H9 (cell line): ENCODE measurements at places on chromosomes 12 and 14. TPM values are rescaled to one million over a fixed set of nuclear protein-coding genes. Genes with fewer than 3 reads are reported as not detected.
A peak's percentile ranks its signal among the peaks of the same experiment; 100 is the strongest.

EXOC3L4 gene
- 0.39 and 0.42 TPM in 2 replicates for total RNA-seq

NPFF gene
- not detected in 2 replicates for total RNA-seq

KRT82 gene
- not detected in 2 replicates for total RNA-seq

ABCD2 gene
- not detected in 2 replicates for total RNA-seq

SCFD1 gene
- total RNA-seq: 69.2 and 85.2 TPM in 2 replicates

PIANP gene
- 5.2 and 6.6 TPM in 2 replicates for total RNA-seq

FAIM2 gene
- total RNA-seq: 0.22 and 0.42 TPM in 2 replicates

TAS2R10 gene
- 0.22 TPM in 2 replicates for total RNA-seq

TPPP2 gene
- not detected in 2 replicates for total RNA-seq

DNA sequence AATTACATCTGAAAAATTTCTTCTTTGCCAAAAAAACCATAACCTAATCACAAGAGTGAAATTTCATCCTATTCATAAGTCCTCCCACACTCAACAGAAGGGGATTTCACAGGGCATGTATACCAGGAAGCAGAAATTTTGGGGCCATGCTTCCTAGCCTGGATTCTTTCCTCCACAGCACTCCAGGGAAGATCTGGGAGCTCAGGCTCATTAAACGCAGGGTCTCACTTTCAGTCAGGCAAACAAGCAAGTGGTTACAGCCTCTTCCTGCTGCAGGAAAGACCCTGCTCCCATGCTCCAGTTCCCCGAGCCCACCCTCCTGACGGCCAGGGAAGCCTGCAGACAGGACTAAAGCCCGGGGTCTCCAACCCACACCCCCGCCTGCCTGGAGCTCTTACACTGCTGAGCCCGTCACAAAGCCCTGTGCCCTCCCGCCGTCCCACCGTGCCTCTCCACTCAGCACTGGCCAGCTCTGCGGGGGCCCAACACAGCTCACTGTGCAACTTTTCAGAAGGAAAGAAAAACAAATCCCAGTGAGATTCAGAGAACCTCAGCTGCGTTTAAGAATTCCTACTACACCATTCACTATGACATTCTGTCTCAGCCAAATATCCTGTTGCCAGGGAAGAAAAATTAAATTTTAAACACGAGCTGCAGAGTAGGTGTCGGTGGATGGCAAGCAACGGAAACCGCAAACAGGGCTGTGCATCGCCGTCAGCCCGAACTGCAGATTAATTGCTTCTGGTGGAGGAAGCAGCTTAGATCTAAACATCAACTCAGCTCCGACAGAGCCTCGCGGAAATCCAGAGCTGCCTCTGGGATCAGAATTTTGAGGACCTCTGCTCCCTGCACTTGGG is 106.7 kb upstream of the SFSWAP start:
- no peak overlapping the region for H3K4me3 ChIP-seq
- no peak for DNase-seq
- H3K27ac ChIP-seq: no peak overlapping the region
- no peaks in the 10 kb centered on the region; the same call in 1 of the 2 replicates for H3K4me1 ChIP-seq
- peaks cover 2% of the 10 kb centered on the region; the same call in 1 of the 3 replicates for H3K36me3 ChIP-seq

GRCh38 chr12:77772676-77773298 is 57.9 kb upstream of the NAV3 start:
- H3K4me3 ChIP-seq: no peak overlapping the region
- no peaks in the 10 kb centered on the region for H3K27me3 ChIP-seq
- H3K4me1 ChIP-seq: no peaks in the 10 kb centered on the region
- no peaks in the 10 kb centered on the region for H3K36me3 ChIP-seq

DNA sequence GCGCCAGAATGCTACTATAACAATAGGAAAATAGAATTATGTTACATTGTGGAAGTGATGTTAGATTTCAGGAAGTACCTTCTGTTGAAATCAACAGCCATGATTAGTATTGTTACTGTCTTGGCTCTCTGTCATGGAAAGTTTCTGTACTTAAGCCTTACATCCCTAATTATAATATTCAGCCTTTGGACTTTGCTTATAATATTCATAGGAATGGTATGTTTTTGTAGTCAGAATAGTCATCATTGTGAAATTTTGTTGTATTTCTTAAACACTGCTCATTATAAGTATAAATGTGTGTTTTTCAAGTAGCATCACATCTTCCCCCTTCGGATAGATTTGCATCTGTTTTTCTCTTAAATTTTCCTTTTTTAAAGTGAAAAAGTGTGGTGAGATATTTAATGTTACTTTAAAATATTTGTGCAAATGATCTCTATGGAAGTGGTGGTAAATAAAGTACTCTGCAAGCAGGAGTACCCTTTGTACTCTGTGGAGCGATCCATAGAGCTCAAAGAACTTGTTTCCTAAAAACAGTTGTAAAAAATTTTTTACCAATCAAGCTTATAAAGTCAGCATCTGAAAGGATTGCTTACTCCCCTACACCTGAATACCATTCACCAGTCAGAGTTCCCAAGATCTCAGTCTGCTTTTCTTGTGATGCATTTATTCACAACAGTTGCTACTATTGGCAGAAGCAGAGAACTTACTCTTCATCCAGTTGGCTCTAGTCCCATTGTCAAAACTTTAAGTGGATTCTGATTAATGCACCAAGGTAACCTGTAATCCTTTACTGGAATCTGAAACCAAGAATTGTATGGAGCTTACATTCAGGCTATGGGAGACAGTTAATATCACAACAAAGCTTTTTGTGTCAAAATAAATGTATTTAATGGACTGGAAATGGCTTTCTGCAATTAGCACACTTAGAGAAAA is 87.8 kb downstream of the RIC8B start:
- H3K4me3 ChIP-seq: no peak overlapping the region
- H3K36me3 ChIP-seq: peaks cover 5% of the 10 kb centered on the region; the same call in 2 of the 3 replicates
- DNase-seq: no peak
- H3K27ac ChIP-seq: no peak overlapping the region
- H3K4me1 ChIP-seq: 0 out of 2 replicates have a peak, but pooled peaks cover 3% of the 10 kb centered on the region

DNA sequence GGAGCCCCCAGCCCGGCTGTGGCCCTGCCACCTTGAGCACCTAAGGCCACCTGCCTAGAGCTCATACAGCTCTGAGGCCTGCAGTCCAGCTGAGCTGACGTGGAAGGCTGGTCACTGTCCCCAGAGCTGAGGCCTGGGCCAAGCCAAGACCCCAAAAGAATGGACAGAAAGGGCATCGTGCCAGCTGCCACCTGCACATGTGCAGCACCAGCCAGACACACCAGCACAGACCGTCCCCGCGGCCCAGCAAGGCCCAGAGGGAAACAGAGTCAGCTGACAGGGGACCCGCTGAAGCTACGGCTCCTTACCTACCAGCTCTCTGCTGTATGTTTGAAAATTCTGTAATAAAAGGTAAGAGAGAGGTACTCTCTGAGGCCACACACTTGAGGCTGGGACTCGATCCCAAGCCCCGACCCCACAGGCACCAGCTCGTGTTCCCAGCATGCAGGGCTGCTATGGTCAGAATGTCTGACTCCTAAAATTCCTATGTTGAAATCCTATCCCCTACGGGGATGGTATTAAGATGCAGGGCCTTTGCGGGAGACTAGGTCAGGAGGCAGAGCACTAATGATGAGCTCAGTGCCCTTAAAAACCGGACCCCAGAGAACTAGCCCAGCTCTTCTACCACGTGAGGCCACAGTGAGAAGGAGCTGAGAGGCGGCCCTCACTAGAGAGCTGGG is 25.4 kb downstream of the BRF1 start:
- DNase-seq: peak; percentile 21
- H3K27ac ChIP-seq: no peak overlapping the region
- H3K27me3 ChIP-seq: no peaks in the 10 kb centered on the region
- H3K4me1 ChIP-seq: no peaks in the 10 kb centered on the region
- no peak overlapping the region for H3K4me3 ChIP-seq
- no peaks in the 10 kb centered on the region for H3K36me3 ChIP-seq

GRCh38 chr12:115172521-115172920 is 488.5 kb upstream of the TBX3 start:
- DNase-seq: no peak
- no peaks in the 10 kb centered on the region for H3K4me1 ChIP-seq
- no peaks in the 10 kb centered on the region for H3K36me3 ChIP-seq
- no peak overlapping the region for H3K27ac ChIP-seq

GRCh38 chr12:108017472-108018057 is 111.5 kb upstream of the WSCD2 start:
- no peak overlapping the region for H3K4me3 ChIP-seq
- no peak overlapping the region for H3K27ac ChIP-seq
- DNase-seq: peak; percentile 11
- H3K4me1 ChIP-seq: no peaks in the 10 kb centered on the region; the same call in 1 of the 2 replicates
- H3K27me3 ChIP-seq: no peaks in the 10 kb centered on the region

GRCh38 chr14:81332725-81333124 is 67.4 kb downstream of the STON2 start:
- no peak for DNase-seq
- no peaks in the 10 kb centered on the region for H3K4me1 ChIP-seq
- H3K4me3 ChIP-seq: no peak overlapping the region
- no peaks in the 10 kb centered on the region for H3K27me3 ChIP-seq
- no peaks in the 10 kb centered on the region for H3K36me3 ChIP-seq

GRCh38 chr12:6548966-6549683 is 6.7 kb downstream of the IFFO1 start:
- H3K27me3 ChIP-seq: no peaks in the 10 kb centered on the region
- DNase-seq: no peak
- H3K27ac ChIP-seq: no peak overlapping the region
- H3K4me1 ChIP-seq: peaks cover 2% of the 10 kb centered on the region; the same call in 1 of the 2 replicates

- H3K27me3 ChIP-seq: no peaks in the 10 kb centered on the region
- H3K4me3 ChIP-seq: no peak overlapping the region
- DNase-seq: no peak
- no peak overlapping the region for H3K27ac ChIP-seq
- no peaks in the 10 kb centered on the region for H3K4me1 ChIP-seq
- no peaks in the 10 kb centered on the region for H3K36me3 ChIP-seq
These were observed 379.0 kb downstream of the DAD1 start for GRCh38 chr14:22210026-22210425.

GRCh38 chr12:5768581-5769196 is 176.4 kb downstream of the ANO2 start:
- H3K4me1 ChIP-seq: no peaks in the 10 kb centered on the region
- no peak overlapping the region for H3K4me3 ChIP-seq
- H3K27ac ChIP-seq: no peak overlapping the region
- no peak for DNase-seq

DNA sequence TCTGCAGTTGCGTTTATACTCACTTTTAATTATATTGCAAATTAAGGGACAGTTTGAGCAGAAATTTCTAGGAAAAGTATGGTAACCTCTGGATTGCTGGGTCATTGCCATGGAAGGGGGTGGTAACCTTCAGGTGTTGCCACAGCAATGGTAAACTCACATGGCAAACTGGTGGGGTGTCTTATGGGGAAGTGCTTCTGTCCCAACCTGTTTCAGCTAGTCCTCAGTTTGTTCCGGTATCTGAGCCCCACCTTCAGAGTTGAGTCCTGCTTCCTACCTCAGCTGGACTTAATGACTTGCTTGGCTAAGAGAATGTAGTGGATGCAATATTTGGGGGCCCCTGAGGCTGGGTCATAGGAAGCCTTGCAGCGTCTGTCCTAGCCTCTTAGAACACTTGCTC is 7.3 kb upstream of the CLMN start:
- H3K4me1 ChIP-seq: no peaks in the 10 kb centered on the region
- DNase-seq: no peak
- H3K36me3 ChIP-seq: no peaks in the 10 kb centered on the region
- no peak overlapping the region for H3K4me3 ChIP-seq

GRCh38 chr14:39593377-39593776 is 161.1 kb upstream of the FBXO33 start:
- no peaks in the 10 kb centered on the region for H3K4me1 ChIP-seq
- DNase-seq: no peak
- peaks cover 5% of the 10 kb centered on the region for H3K36me3 ChIP-seq

- no peak overlapping the region for H3K4me3 ChIP-seq
- no peaks in the 10 kb centered on the region for H3K27me3 ChIP-seq
- no peaks in the 10 kb centered on the region for H3K4me1 ChIP-seq
- no peaks in the 10 kb centered on the region for H3K36me3 ChIP-seq
- no peak overlapping the region for H3K27ac ChIP-seq
- no peak for DNase-seq
These were observed 7.5 kb downstream of the SLC17A8 start for GRCh38 chr12:100364324-100364723.

DNA sequence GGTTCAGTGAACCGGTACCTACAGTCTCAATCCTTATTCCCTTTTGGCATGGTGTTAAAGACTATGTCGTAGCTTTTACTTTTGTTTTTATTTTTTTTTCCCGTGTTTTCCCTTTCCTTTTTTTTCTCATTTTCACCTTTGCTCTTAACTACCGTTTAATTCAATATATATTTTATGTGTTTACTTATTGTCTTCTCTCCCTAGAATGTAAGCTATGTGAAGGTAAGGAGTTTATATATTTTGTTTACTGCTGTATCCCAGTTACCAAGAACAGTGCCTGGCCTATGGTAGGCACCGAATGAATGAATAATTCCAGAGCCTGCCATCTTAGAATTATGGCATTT is 261 bp upstream of the MLH3 start:
- H3K4me3 ChIP-seq: peak overlapping the region; percentile 80
- H3K27ac ChIP-seq: no peak overlapping the region
- H3K27me3 ChIP-seq: no peaks in the 10 kb centered on the region
- H3K36me3 ChIP-seq: no peaks in the 10 kb centered on the region; the same call in 2 of the 3 replicates
- no peaks in the 10 kb centered on the region for H3K4me1 ChIP-seq
- no peak for DNase-seq
